ENCODE measurements at places on chromosomes 12 and 14.

DNA sequence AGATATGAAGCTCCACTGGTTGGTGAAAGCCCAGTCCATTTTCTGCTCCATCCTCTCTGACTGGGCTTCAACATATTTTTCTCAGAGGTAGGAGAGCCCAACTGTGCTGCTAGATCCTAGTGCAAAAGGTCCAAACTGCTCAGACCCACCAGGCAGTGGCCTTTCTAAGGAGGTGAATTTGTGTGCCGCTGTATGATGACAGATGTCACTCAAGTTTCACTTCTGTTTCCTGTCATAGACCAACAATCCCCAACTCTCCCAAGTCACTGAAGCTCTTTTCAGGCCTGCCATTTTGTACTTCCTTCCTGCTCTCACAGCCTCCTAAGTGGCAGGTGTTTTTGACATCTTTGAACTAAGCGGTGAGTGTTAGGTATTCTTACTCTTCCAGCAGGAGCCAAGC is 16.4 kb upstream of the RNASE4 start:
- DNase-seq, result no peak

DNA sequence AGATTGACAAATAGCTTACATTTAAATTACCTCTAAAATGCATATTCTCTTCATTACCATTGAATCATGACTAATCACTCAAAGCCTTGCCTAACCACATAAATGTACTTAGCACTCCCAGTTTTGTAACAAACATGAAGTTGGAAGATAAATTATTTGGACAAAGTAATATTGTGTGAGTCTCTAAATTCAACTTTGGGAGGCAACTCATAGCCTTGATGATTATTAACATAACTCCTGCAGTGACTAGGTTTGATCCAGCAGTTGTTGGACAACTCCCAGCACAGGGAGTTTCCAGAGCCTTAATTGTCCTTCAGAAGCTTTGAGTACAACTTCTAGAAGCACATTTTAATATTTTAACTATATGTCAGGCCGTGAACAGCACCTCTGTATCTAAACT is 153.4 kb upstream of the PDZRN4 start:
- DNase-seq, result no peak

DNA sequence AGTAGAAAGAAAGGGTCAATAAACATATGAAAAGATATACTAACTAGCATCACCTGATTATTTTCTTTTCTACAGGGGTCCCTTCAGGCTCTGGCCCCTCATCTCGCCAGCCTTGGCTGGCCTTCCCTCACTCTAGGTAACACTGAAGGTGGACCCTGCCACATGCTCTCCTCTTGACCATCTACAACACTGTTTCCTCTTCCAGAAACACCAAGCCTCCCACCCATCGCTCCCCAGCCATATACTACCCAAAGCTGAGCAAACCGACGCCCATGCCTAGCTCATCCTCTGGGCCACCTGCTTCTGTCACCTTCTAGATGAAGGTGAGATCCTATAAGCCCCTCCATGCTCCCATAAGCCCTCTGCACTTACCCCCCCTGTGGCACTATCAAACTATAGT is 14.8 kb downstream of the ANAPC5 start:
- no peak for DNase-seq

DNA sequence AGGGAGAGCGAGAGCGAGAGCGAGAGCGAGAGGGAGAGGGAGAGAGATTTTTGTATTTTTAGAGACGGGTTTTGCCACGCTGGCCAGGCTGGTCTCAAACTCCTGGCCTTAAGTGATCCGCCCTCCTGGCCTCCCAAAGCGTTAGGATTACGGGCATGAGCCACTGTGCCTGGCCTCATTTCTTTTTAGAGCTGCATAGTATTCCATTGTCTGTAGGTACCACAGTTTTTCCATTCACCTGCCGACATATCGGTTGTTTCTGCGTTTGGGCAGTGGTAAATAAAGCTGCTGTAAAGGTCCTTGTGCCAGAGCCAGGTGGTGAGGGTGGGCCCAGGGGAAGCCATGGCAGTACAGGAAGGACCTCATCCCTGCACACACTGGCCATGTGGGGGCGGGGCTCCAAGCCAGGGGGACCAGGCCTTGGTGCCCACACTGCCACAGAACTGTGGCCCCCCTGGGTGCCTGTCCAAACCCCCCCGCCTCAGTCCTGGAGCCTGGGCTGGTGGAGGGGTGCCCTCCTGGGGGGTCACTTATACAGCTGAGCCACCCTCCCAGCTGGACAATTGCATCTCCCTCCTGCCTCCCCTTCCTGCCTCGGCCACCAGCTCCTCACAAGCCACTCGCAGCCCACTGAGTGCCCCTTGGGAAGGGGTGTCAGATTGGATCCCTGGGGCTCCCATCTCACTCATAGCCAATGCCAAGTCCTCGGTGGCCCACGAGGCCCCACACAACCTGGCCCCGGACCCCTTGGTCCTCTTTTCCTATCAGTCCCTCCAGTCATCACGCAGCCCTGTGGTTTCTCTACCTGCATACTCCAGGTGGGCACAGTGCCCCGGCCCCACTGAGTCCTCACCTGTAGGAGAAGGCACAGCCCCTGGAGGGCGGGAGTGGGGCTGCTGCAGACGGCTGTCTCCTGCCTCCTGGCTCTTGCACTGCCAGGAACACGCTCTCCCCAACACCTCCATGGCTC is 1.7 kb upstream of the PUS1 start:
- no peak for DNase-seq

- no peak for DNase-seq
These were observed 65.5 kb downstream of the FBXO33 start for GRCh38 chr14:39366460-39367386.

GRCh38 chr14:65001723-65002122 is 15.0 kb downstream of the FNTB start:
- no peak for DNase-seq

GRCh38 chr12:48828293-48828692 is 10.0 kb downstream of the CACNB3 start:
- no peak for DNase-seq
